ENCODE measurements at places on chromosomes 13 and 19.
A peak's percentile ranks its signal among the peaks of the same experiment; 100 is the strongest.

DNA sequence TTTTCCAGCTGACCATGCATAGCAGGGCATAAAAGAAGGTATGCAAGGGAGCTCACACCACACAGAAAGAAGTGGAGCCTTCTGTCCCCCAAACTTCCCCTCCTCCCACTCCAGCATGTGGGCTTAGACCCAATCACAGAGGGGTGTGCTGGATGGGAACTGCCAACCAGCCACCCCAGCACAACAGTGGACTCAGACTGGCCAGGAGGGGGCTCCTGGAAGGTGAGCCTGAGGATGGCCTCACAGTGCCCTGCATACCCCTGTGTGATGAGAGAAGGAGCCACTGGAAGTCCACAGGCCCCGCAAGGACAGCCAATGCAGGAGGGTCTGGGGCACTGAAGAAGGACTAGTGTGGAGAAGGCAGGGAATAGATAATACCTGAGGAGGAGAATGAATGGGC, 106.9 kb upstream of the SERP2 start:
- no peak for DNase-seq

- no peak for DNase-seq
Measured at GRCh38 chr19:30064771-30065494, 122.9 kb downstream of the URI1 start.

GRCh38 chr13:79796136-79796535, 315.2 kb downstream of the NDFIP2 start:
- DNase-seq = no peak

GRCh38 chr19:41999071-41999877, 5.2 kb upstream of the ATP1A3 start:
- peak; percentile 40 for DNase-seq

DNA sequence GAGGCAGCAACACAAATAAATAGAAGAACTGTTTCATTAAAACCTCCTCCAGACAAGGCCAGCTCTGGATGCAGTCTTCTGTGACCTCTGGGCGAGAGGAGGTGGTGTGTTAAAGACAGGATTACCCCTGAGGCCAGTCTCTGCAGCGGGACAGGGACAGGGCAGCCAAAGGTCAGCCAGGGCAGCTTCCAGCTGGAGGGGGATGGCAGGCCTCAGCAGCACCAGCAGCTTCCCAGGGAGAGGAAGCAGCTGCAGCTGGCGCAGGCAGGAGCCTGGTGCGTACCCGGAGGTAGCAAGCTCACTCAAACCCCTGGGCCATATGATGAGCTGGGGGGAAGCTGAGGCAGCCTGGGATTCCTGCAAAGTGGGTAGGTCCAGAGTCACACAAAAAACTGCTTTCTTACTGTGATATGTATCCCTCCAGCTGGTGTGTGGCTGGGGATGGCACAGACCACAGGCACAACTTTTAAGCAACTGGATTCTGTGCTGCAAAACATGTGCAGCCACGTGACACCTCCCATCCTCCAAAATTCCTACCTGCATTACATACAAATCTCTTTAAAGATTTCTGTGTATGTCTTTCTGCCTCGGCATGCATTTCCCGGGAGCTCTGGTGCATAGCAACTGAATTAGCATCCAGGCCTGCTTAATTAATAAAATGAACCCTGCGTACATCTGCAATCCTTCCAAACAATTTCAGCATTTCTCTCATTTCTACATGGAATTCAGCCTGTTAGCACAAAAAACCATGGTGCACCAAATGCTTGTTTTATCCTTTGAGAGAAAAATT, 238.3 kb upstream of the MAB21L1 start:
- no peak for DNase-seq

DNA sequence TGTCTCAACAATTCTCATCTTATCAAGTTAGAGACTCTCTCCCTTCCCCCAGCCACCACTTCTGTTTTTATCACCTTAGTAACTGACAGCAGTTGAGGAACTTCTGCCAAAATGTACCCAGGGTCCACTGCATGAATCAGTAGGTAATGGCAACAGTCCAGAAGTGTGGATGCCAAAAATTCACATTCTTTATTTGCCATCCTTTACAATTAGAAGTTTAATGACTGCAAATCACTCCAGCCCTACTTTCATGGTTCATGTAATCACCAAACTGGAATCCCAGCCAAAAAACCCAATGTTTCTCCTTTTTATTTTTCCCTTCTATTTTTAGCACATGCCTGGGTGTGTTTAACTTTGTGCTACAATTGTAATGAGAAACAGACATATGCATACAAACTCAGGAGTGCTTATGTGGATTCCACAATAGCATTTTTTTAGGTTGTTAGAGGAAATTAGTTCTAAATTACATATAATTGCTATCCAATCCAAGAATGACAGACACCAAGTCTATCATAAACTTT, 243.5 kb downstream of the RGCC start:
- DNase-seq = peak; percentile 14

GRCh38 chr19:35142606-35143230, 337 bp upstream of the FXYD7 start:
- no peak for DNase-seq

DNA sequence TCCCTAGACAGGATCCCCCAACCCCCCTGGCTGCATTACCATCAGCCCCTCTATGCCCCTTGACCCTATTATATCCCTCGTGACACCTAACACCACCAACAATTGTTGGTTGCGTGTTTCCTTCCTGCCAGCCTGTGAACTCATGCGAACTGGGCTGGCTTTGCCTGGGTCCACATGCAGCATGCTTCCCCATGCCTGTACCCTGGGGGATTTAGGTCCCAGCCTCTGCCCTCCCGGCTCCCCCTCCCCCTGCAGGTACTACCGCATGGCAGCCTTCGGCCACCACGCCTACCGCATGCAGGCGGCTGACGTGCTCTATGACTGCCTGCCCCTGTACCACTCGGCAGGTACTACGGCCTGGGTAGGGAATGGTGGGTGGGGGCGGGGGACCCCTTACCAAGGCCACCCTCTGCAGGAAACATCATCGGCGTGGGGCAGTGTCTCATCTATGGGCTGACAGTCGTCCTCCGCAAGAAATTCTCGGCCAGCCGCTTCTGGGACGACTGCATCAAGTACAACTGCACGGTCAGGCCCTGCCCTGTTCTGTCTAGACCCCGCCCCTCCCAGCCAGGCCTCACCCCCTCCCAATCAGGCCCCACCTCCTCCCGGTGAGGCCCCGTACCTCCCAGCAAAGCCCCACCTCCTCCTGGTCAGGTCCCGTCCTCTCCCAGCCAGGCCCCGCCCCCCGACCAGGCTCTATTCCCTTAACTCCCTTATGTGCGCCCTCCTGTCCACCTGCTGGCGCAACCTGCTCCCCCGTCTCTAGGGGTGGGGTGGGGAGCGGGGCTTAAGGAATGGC, 18.5 kb downstream of the SLC27A1 start:
- DNase-seq = peak; percentile 92

- no peak for DNase-seq
Measured at GRCh38 chr19:43616306-43616705, 3.1 kb downstream of the ZNF428 start.

- DNase-seq = no peak
Measured at GRCh38 chr13:110559429-110559943, 2.0 kb downstream of the RAB20 start.

DNA sequence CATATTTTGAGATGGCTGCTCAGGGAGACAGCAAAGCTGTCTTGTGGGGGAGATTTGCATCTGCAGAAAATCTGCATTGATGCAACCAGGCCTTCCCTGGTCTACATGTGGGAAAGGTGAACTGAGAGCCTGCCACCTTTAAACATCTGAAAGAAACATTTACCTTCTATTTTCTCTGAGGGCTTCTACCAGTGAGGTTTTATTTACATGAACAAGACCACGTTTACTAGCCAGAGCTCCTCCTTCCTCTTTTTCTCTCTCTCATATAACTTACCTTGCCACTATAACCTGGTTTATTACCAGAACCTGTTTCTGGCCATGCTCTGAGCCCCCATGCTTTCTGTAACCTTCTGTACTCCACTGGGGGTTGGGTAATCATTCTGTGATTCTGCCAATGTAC, 14.4 kb upstream of the RUBCNL start:
- peak; percentile 49 for DNase-seq

DNA sequence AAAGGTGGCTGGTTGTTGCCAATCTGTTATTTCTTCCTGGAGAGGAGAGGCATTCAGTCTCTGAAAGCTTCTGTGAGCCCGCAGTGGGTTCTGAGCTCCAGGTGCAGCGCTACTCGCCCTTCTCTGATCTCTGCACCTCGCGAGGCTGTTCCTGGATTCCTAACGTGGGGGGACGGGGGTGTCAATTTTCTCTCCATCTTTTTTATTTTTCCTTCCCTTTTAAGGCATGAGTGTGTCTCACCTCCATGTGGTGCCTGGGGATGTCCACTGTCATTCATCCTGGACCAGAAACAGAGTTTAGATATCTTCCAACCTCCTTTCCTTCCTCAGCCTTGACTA, 626 bp downstream of the ZNF233 start:
- peak; percentile 28 for DNase-seq

- no peak for DNase-seq
Measured at GRCh38 chr13:109684084-109684823, 102.1 kb downstream of the IRS2 start.

- no peak for DNase-seq
Measured at GRCh38 chr13:24734950-24735349, 29.0 kb upstream of the RNF17 start.

- no peak for DNase-seq
Measured at GRCh38 chr13:95356916-95357315, 55.7 kb upstream of the ABCC4 start.

DNA sequence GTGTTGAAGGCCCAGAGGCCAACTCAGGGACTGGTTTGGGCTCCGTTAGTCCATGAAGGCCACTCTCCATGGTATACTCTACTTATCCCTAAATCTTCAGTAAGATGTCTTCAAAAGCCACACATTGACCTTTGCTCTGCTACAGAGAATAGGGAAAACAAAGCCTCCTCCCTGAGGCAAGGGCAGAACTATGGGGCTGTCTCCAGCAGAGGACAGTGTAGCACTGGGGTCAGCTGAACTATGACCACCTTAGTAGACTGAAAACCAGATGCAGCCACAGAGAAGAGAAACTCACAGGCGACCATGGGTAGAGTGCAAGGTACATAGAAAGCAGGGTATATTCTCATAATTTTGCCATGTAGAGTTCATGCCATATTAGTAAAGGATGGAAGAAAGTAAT, 587.4 kb downstream of the LMO7 start:
- DNase-seq = no peak

GRCh38 chr19:28981518-28981917, 231.4 kb downstream of the UQCRFS1 start:
- no peak for DNase-seq

DNA sequence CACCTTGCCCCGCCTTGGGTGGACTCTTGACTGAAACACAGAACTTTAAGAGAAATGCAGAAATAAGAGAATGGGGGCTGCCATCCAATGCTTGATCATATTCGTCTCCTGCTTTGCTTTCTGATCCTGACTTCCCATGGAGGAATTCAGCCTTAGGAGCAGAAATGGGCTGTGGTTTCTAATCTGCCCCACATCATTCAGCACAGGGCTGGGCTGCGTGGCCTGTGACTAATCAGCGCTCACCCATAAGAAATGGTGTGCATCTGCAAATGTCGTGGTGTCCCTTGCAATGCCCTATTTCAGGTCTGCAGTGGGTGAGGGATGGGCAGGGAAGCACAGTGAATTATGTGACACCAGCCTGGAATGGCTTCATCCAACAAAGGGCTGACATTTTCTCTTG, 60.7 kb upstream of the URI1 start:
- no peak for DNase-seq

- DNase-seq = no peak
Measured at GRCh38 chr13:88707646-88708045, 1036.5 kb downstream of the SLITRK5 start.

DNA sequence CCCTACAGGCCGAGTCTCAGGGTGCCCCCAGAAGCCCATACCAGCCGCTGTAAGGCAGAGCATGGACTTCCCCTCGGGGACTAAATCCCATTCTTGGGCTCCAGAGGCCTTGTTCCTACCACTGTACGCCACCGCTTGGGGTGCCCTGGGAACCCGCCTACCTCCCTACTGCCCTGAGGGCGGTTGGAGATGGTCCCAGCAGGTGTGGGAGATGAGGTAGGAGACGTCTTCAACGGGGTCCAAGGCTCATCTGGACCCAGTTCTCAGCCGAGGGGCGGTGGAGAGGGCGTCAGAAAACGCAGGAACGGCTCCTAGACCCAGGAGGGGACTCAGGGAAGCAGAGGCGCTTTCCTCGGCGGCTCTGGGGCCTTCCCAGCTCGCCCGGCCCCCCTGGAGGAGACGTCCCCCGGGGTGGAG, 833 bp upstream of the ZIK1 start:
- DNase-seq = no peak

DNA sequence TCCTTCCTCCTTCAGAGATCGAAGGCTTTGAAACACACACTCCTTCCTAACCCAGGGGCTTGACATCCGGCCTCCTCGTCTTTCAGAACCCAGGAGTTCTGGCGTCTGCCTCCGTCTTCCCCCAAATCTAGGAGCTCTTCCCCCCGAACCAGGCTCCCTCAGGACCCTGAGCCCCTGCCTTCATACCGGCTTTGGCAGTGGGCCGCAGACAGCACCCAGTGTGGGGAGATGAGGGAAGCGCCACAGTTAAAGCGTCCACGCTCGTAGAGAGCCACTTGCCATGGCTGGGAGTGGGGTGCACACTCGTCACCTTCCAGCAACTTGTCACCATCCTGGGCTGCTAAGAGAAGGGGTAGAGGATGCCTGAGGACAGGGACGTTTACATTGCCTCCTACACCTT, 3.9 kb upstream of the KLK1 start:
- no peak for DNase-seq

- DNase-seq = no peak
Measured at GRCh38 chr19:31294189-31294588, 55.0 kb downstream of the TSHZ3 start.

DNA sequence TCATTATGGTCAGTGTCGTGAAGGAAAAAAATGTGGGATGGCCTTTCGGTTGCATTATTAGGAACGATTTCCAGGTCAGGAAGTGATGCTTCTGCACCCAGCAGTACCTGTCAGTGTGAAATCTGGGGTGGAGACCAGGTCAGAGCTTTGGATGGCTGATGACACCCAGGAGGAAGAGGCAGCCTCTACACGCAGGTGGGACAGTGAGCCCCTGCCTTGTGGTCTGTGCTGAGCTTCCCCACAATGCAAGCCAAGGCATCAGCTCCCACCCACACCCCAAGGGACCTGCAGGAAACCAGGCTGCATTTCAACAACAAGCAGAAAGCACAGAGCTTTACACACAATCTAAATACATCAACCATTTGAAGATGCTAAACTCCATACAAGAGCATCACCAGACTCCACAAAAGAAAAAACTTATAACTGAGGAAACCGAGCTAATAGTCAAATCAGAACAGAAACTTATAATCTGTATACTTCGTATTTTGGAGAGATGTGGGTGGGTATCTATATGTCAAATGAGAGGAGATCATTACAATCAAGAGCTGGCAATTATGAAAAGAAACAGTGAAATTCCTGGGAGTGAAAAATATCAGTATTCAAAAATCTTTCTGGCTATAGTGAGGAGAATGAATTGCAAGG, 130.1 kb downstream of the ZDHHC20 start:
- no peak for DNase-seq

GRCh38 chr19:45283443-45284033, 32.5 kb downstream of the MARK4 start:
- DNase-seq = peak; percentile 24

DNA sequence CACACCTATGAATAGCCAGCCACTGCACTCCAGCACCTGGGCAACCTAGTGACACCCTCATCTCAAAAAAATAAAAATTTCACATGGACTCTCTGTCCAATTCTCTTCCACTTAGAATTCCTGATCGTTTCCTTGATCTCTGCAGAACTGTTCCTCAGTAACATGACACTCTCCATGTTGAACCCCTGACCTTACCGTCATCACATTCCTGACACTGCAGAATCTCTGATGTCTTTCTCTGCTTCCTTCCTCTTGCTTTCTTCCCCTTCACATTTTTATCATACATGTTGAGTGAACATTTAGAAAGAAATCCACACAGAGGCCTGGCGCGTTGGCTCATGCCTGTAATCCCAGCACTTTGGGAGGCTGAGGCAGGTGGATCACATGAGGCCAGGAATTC, 15.0 kb downstream of the ZNF114 start:
- no peak for DNase-seq
